ENCODE measurements at places on chromosomes 1 and 21.
A peak's percentile ranks its signal among the peaks of the same experiment; 100 is the strongest.

DNA sequence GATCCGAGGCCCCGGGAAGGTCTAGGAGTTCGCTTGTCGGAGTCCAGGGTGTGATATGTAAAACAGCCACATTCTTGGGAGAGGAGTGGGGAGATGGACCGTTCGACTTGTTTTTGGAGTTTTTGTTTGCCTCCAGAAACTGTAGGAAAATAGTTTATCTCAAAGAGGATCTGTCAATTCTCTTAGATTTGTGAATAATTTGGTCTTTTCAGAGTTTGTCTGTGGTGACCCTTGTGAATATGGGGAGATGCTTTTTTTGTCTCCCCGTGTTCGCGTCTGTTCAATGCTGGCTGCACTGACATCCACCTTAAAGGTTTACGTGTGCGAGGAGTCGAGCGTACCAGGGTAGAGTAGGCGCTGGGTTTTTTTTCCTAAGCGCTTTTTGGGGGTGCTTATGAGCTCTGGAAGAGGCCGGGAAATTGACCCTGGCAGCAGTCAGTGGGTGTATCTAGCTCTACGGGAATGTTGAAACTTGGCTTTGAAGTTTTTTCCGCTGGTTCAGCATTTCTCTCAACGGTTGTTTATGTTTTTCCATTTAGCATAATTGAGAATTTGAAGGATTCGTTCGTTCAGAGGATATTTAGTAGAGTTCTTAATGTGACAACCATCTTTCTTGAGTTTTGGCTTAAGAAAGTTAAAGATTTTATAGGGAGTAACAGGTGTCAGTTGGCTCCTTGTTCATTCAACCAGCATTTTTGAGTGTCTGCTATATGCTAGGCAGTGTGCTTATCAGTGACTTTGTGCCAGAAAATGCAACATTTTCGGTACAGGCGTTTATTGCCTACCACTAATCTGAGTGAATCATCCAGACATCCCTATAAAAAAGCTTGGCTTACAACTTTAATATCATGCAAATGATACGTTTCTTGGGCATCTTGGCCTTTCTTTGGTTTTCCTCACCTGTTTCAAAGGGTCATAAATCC lies 1.2 kb downstream of the SZRD1 start:
- no peak for DNase-seq

- no peak for DNase-seq
Measured at GRCh38 chr1:78475888-78476610, 14.7 kb upstream of the PTGFR start.

DNA sequence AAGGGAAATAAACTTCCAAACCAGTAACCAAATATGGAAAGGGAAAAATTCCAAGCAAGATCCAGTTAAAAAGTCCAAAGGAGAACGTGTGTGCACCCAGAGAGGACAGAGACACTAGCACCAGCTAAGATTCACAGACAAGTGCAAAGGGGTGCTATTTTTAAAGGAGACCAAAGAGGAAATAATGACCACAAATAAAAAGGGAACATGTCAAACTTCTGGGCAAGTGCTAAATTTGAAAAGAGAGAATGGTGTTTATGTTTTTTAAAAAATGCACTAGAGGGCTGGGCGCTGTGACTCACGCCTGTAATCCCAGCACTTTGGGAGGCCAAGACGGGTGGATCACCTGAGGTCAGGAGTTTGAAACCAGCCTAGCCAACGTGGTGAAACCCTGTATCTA lies 8.6 kb downstream of the JAM2 start:
- no peak for DNase-seq

DNA sequence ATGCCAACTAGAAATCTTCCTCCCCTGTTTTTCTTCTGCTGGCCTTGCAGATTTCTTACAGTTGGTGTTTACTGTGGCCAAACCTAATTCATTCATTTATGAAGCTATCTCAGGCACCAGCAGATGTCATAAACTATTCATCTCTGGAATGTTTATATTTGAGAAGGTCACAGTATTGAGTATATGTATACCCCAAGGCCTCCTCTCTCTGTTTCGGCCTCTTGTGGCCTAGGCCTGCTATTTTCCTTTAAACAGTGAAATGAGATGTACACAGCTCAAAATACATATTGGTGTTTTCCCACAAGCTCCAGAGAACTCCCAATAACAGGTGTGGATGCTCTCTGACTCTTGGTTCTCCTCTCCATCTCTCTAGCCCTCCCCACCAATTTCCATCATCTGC lies 520.7 kb upstream of the CAMK1G start:
- DNase-seq, result no peak

DNA sequence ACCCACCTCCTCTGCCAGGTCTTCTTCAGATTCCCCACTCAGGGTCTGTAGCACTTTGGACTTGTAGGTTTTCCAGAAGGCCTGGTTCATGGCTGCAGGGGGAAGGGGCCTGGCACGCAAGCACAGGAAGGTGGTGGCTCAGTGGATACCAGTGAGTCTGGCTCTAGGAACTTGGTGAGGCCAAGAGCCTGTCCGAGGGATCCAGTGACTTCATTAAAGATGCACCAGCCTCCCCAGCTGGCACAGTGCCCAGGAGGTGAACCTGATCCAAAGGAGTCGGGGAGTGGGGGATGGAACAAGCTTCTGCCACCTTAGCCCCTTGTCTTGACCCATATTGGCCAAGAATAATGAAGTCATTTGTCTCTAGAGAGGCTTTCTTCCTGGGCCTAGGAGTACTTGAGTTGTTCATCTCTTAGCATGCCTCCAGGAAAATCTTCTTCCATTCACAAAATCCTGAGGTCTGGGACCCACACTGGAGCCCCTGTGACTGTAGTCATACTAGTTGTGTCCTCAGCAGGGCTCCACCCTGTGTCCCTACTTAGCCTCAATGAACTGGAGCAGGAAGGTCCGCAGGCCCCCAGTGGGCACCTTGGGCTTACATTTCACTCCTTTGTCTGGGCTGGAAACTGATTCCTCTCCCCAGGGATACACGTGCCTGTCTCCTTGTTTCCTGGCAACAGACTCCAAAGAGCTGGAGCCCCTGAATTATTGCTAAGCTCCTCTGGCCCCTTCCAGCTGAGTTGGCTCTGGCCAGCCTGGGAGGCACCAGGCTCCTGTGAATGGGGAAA lies at the start of gene C1orf232:
TSS of gene C1orf232 (minus strand) at position 554 of the 788 bp plus-strand sequence. CDS start at position 90, 464 bp downstream.
- DNase-seq, result no peak

- DNase-seq, result no peak
Measured at GRCh38 chr1:156804026-156804425, 12.6 kb downstream of the SH2D2A start.

DNA sequence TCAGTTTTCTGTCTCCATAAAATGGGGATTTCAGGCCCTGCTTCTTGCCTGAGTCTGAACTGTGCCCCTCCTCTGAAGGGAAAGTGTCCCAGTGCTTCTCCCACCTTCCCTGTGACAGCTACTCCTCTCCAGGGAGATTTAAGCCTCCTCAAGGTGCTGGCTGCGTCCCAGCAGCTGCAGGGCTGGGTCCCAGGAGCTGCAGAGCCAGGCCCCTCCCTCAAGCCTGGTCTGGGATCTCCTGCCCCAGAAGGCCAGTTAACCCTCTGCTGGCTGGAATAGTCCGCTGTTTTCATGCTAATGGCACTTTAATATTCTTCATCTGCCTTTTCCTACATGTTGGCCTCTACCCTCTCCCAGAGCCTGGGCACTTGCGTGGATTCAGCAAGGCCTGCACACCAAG lies 99.0 kb downstream of the PLXNA2 start:
- no peak for DNase-seq

DNA sequence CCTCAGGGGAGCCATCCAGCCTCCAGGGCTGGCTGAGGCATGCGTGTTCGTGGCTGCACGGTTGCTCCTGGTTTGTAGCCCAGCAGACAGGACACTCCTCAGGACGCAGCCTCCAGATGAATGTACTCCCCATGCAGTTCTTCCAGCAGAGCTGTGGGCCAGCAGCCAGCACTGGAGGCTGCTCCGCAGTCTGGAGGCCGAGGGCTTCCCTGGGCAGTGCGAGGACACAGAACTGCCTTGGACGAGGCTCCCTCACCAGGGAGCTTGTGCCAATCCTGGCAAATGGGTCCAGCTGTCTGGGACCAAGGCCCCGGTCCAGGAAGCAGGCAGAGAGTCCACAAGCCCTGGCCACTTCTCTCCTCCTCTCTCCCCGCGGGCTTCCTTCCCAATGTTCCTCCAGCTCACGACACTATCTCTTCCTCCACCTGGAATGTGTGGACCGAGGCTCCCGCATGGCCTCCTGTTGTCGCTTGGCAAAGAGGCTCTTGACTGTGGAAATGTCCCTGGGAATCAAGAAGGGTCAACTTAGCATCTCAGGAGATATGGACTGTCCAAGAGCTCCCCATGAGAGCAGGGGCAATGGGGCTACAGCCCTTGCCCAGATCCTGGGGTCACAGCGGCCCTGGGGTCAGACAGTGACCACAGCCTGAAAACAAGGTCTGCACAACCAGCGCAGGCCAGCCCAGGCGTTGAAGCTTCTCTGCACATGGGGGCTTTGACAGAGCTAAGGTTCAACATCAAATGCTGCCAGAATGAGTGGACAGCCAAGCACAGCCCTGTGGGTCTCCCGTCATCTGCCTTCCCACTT lies 5.3 kb downstream of the EDN2 start:
- DNase-seq, result no peak

- DNase-seq, result no peak
Measured at GRCh38 chr1:192724670-192725069, 84.2 kb upstream of the RGS2 start.

GRCh38 chr1:28890435-28890834 lies 23.9 kb upstream of the EPB41 start:
- DNase-seq, result no peak

GRCh38 chr1:157193219-157193618 lies 55.0 kb upstream of the ETV3 start:
- no peak for DNase-seq

- no peak for DNase-seq
Measured at GRCh38 chr21:15433091-15433490, 296.7 kb upstream of the USP25 start.

GRCh38 chr1:115329965-115330364 lies 8.1 kb downstream of the NGF start:
- DNase-seq, result no peak

GRCh38 chr1:204696606-204697005 lies 11.1 kb upstream of the LRRN2 start:
- no peak for DNase-seq

DNA sequence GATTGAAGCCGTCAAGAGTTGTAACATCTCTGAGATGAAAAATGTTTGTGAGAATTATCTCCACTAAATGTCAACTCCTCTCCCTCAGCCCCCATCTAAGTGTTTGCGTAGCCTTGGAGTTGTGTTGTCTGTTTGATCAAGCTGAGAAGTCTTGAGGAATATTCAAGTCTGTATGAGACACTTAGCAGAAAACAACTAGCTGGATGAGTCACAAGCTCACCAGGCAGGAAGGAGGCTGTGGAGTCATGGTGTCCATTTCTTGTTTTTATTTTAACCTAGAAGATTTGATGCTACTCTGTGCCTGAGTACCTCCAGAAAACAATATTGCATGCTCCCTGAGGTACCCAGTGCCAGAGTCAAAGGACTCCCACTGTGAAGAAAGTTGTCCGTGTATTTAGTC lies 211.6 kb upstream of the PLXNA2 start:
- DNase-seq, result no peak

DNA sequence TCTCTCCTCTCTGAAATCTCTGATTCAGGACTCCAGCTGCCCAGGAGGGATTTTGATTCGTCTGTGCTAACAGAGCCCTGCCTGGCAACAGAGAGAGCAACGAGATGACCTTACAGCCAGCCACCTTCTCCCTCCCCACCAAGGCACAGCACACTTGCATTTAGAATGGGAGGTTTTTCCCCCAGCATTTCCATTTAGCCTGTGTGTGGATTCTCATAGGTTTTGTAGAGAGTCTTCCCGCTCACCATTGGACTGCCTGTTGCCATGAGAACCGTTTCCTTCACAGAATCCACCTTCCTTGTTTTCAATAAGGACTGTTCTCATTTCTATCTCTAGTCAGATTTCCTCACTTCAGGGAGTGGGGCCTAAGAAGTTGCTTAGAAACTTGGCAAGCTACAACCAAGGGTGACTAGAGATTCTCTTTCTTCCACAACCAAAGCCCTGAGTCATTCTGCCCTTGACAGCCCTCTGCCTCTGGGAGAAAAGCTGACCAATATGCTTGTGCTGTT lies 5.8 kb upstream of the IKBKE start:
- no peak for DNase-seq

DNA sequence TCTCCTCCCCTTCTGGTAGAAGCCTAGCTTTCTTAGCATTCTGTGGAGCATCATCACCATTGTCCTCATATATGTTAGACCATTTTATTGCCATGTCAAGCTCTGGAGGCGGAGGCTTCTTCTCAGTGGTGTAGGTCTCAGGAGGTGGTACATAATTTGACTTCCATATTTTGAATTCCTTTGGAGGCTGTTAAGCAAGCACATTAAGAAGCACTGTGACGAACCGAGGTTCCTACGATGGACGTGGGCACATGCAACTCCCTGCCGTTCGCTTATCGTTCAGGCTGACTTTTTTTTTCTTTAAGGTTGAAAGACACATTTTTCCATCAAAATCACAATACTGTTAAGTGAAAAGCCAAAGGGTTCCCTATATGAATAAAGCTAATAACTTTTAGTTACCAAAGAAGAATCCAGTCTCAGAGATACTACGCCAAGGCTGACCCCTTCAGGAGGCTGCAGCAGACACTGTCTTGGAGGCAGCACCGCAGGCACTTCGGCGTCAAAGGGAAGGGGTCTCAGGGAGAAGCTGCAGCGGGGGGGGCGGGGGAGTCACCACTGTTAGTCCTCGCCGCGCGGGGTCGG lies 835 bp downstream of the C1orf52 start:
- DNase-seq, result no peak

DNA sequence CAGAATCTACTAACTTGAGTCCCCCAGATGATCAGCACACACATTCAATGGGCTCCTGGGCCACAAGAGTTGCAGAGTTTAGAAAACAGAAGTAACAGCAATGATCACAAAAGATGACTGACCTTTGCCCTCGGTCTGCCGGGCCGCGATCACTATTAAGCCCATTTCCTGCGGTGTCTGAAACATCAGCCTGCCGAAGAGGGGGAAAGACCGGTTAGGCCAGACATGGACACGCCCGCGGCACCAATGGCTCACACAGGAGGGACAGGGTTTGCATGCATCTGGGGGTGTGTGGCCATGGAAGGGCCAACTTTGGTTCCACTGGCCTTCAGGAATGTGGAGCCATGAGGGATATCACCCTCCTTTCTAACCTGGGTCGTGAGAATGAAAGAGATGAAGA lies 68.2 kb downstream of the SIM2 start:
- no peak for DNase-seq

- DNase-seq, result no peak
Measured at GRCh38 chr1:9373619-9374018, 80.9 kb downstream of the SPSB1 start.

GRCh38 chr1:18170444-18170843 lies 62.8 kb downstream of the IGSF21 start:
- DNase-seq, result no peak

GRCh38 chr1:43274125-43274803 lies 4.5 kb downstream of the TMEM125 start:
- peak; percentile 3 for DNase-seq

- no peak for DNase-seq
Measured at GRCh38 chr1:58136387-58136786, 410.1 kb downstream of the OMA1 start.

- DNase-seq, result peak; percentile 92
Measured at GRCh38 chr1:23591460-23592208, 32.3 kb upstream of the ID3 start.
